ENCODE measurements at places on chromosomes 2 and 18.

GRCh38 chr2:38146907-38147307 is 71.0 kb upstream of the CYP1B1 start:
- DNase-seq, result no peak

GRCh38 chr2:205902041-205902899 is 183.7 kb downstream of the INO80D start:
- DNase-seq, result no peak

GRCh38 chr2:85716346-85716914 is 22.3 kb downstream of the GNLY start:
- DNase-seq, result no peak

GRCh38 chr2:69524799-69525198 is 87.6 kb upstream of the NFU1 start:
- no peak for DNase-seq

GRCh38 chr2:28405537-28405936 is 12.9 kb downstream of the FOSL2 start:
- no peak for DNase-seq

GRCh38 chr18:67840379-67840778 is 323.9 kb upstream of the DSEL start:
- no peak for DNase-seq

- DNase-seq, result no peak
Observed at GRCh38 chr2:111208639-111209038, 87.9 kb downstream of the BCL2L11 start.

DNA sequence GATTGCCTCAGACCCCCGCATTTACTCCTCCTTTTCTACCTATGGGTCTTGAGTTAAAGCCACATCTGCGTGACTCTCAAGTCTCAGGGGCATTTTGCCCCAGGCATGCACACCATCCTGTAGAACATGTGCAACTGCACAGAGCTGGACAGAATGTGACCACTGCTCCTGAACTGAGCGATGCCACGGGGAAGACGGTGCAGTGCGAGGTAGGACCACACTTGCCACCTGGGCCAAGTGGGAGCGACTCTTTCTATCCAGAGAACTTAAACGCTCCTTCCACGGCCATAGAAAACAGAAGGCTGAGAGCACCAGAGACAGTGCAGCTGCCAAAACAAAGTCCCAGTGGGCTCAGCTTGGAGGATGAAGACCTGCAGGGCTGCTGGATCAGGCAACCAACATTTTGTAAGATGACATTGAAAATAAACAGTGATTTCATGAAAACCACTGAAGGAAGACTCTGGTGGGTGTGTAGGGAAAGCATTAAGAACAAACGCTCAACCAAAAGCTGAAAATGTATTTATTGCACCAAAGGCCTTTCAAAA is 149.0 kb upstream of the HDAC4 start:
- DNase-seq, result no peak

DNA sequence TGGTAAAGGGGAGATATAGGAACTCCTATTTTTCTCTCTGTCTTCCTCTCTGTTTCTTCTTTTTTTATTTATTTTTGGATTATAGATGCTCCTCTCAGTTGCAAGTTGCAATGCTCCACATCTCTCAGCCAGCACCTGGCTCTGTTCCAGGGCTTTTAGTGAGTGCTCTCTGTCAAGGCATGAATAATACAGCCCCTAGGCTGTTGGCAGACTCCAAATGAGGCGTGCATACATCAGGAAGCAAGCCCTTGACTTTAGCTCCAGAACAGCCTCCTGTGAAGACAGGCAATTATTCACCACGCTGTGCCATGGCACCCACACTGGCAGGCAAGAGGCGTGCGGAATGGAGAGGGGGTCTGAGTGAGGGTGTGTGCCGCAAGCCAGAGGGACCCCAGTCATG is 228.1 kb upstream of the PXDN start:
- no peak for DNase-seq
